Activated naive CD8-positive, alpha-beta T cell treated with anti-CD3 and anti-CD28 coated beads, Interleukin-2, amount 10 ng/mL, durations not matched to agents 7 days and 5 days (primary cell): ENCODE measurements at places on chromosomes 3 and 15. TPM values are rescaled to one million over a fixed set of nuclear protein-coding genes. Genes with fewer than 3 reads are reported as not detected.

GRCh38 chr15:56957812-56958406 is 39.5 kb downstream of the TCF12 start:
- DNase-seq, result no peak

DNA sequence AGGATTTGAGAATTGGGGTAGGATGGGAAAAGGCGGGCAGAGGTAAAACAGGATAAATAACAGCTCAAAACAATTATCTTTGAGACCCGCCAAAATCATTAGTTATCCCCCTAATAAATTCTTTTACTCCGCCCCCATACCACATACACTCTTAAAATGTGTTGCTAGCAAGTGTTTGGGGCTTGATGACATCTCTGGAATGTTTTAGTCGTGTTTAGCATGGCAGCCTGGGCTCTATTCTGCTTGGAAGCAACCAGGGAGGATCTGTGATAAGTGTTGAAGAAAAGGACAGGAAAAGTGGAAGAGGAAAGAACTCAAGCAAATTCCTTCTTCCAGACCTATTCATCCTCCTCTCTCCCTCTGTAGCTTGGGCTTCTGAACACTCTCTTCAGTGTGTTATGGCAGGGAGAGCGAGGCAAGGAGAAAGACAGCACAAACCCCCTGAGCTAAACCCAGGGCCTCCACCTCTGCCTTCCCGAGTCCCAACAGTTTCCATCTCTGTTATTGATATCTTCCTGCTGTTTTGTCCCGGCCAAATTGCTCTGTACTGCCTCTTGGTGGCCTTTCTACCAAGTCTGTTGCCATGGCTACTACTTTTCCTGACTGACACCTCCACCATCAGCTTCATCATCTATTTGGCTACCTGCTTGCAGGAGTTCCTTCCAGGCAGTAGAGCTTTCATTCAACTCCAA is 135.8 kb downstream of the RPL22L1 start:
- no peak for DNase-seq

SLC9A9 gene
- 9.9 TPM for total RNA-seq

FMN1 gene
- total RNA-seq, result 0.08 TPM

- no peak for DNase-seq
Measured at GRCh38 chr3:175192536-175192935, 333.4 kb downstream of the NAALADL2 start.

DNA sequence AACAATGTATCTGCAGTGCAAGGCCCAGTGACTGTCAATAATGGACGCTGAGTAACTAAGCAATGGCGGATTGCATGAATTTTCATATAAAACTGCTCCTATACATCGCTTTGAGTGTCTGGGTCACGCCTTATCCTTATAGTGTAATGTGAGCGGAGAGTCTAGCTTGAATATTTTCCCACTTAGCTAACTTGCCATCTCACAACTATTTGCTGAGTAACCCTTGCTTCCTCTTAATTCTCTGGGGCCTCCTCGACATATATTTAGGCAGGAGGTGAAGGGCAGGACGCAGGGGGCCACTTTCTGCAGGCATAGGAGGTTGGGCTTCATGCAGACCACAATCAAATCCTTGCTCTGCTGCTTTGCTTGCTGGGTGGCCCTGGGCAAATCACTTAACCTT is 24.0 kb downstream of the ST8SIA2 start:
- DNase-seq, result no peak

- DNase-seq, result no peak
Measured at GRCh38 chr15:55740359-55740878, 2.5 kb downstream of the PRTG start.

DNA sequence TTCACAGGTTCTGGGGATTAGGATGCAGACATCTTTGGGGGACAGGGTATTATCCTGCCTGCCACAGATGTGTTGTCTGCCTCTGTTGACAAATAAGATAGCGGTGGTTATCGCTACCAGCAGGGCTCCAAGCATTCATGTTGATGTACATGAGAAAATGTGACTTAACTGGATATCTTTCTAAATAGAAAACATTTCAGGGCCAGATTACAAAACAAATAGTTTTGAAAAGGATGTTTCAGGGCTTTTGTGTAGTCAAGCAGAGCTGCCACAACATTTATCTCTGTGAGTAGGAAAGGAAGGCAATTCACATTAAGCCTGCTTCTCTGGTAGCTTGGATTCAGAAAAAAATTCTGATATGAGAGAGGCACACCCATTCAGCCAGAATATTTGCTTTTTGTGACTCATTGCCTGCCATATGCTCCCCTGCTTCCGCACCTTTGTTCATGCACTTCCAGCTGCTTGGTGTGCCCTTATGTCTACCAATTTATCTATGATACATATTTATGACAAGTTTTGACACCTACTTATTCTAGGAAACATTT is 22.8 kb downstream of the PLS1 start:
- DNase-seq, result no peak

GOLGA8J gene
- total RNA-seq, result 0.80 TPM

DNA sequence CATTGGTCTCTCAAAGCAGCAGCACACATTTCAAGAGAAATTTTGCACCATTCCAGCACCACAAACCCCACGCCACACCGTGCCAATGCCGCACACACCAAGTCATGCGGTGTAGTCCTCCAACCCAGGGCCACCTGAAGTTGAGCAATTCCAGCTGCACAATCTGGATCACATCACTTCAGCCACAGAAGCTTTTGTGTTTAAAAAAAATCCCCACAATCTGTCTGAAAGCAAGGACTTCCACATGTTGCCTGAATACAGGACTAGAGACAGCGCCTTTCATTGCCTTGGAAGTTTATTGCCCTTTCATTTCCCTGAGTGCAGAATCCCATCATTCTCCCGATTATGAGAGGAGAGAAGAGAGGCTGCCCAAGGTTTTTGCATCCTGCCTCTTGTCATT is 175.6 kb upstream of the BCL6 start:
- no peak for DNase-seq

- no peak for DNase-seq
Measured at GRCh38 chr3:113741620-113742019, 4.4 kb downstream of the NAA50 start.

DNA sequence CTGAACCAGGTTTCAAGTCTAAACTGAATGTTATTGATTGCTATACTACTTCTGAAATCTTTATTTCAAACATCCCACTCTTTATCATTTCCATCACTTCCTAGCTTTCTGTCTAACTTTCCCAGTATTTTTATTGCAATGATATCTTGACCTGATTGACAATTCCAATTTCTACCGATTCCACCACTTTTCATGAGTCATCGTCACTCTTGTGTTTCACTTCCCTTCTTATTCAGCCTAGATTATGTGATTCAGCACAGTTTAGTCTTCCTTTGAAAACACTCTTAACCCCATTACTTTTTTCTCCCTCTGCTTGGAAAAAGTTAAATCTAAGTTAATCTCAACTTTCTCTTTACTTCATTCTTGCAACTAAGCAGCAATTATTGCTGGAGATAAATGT is 62.6 kb downstream of the SLC7A14 start:
- DNase-seq, result no peak

DNA sequence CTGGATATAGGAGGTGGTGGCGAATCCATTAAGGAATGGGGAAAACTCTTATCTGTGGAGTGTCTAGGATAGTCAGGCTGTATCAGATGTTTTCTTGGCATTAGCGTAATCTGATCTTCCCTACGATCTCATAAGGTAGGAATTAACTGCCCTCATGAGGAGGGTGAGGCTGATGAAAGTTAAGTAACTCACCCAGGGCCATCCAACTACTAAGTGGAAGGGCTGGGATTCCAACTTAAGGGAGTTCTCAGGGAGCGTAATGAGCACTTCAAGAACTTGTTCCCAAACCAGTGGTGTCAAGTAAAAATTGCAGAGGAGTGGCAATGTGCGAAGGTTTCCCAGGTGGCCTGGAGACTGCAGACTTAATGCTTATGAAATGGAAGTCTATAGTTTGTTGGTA is 55.9 kb upstream of the OSBPL11 start:
- no peak for DNase-seq

DNA sequence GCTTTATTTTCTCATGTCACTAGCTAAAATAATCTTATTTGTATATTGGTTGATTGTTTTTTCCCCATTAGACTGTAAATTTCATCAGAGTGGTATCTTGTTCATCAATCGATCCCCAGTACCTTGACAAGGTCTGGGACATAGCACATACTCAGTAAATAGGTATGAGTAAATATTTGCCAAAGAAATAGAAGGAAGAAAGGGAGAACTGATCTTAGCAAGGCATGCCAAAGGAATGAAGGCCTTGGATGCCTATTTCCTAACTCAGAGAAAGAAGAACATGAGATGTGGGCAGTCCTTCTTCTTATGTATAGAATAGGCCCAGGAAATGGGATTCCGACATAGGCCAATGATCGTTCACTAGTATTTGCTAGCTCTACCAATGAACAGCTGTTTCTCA is 54.7 kb downstream of the ISL2 start:
- no peak for DNase-seq

PRSS50 gene
- not detected for total RNA-seq

KY gene
- not detected for total RNA-seq

DNA sequence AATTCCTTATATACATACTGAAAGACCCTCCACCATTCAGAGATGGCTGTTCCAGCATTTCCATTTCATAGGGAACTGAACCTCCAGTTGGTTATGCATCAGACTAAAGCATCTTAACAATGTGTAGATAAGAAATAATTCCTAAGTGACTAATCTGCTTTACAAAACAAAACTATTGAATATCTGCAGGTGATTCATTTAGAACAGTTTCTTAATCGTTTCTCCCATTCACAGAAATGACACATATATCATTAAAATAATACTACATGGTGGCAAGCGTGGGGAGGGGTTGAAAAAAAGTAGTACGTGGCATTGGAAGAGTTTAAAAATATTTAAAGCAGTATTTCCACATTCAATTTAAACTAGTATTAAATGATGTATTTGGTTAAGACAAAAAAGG is 19.5 kb downstream of the COPS2 start:
- no peak for DNase-seq

DNA sequence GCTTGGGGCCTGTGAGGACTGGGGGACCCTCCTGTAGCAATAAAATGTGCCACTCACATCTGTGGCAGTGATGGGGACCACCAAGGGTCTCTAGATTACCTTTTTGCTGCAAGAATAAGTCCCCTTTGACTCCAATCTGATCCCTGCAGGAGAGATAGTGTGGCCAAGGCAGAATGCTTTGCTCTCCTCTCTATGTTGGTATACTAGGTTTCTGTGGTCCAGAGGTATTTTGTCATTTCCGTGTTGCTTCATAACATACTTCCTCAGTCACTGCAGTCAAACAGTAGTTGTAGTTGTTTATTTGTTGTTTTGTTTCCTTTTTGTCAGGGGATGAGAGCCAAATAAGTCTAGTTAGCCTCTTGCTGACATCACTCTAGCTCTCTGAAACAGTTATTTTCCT is 13.1 kb upstream of the NAALADL2 start:
- no peak for DNase-seq

DNA sequence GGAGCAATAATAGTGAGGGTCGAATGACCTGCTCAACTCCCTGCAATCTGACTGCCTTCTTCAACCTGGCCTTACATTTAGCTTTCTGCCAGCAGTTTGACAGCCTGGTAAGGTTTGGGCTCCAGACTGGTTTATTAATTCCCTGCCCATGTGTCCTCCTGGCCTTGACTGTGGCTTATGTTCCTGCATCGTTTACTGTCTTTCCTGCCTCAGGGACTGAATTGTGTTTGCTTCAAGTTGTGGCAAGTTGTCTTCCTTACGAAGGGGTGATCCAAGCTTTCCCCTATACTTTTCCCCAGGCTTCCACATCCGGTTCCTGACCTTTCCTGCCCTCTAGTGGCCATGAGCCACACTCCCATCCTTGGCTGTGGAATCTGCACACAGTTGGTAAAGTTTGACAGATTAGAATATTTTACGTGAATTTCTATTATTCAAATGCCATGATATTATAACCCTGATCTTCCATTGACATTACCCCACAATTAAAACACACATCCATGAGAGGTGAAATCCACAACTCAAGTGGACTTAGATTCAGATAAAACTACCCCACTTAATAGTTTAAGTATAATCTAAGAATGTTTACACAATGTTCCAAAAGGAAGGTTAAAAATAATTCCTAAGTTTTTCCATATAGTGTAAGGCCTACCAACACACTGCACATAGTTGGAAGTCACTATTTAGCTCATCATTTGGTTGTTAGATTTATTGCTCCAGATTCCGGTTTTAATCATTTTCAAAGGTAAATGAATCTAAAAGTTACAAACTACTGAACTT is 95.7 kb downstream of the NEDD4 start:
- DNase-seq, result no peak

EPHA3 gene
- not detected for total RNA-seq

DNA sequence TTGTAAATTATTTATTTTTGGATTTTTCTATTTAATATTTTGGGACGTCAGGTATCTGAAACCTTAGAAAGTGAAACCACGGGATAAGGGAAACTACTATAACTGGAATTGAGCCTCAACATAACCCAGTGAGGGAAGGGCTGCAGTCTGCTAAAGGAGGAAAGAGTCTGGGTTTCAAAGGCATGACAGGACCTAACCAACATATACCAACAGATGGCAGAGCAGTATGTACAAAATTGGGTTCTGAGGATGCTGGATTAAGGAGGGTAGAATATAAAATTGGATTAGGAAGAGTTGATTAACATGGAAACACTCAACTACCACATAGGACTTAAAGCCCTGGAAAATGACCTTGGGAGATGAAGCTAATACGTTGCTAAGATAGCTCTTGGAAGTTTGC is 603.5 kb downstream of the MECOM start:
- no peak for DNase-seq

ADAMTS7 gene
- 0.14 TPM for total RNA-seq

DNA sequence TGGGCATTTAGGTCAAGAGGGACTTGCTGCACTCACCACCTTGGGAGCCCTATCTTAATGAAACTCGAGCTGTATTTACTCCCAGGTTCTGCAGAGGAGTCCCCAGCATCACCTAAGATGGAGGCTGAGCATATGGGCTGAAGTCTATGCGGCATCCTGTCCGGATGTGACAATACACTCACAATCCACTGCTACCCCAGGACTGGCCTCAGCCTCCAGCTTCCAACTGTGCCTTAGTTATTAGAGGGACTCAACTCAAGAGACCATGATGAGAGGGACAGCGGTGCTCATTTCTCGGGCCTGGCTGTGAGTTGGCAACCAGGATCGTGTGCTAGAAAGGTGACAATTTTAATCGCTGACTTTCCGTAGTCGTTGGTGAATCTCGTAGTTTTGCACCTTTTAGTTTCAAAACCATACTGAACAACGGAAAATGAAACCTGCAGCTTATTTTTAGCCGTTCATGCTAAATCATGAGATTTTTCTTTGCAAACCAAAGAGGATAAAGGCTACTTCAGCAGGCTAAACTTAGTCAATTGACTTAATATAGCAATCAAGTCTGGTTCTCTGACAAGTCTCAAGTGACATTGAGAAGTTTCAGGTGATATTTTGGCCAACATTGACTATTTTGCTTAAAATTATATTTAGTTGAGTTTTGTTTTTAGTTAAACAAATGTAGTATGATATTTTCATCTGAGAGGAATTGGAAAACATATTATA is 11.1 kb downstream of the ZBTB38 start:
- no peak for DNase-seq

- no peak for DNase-seq
Measured at GRCh38 chr15:95839367-95839782, 491.1 kb upstream of the NR2F2 start.

TM4SF4 gene
- total RNA-seq, result not detected

DNA sequence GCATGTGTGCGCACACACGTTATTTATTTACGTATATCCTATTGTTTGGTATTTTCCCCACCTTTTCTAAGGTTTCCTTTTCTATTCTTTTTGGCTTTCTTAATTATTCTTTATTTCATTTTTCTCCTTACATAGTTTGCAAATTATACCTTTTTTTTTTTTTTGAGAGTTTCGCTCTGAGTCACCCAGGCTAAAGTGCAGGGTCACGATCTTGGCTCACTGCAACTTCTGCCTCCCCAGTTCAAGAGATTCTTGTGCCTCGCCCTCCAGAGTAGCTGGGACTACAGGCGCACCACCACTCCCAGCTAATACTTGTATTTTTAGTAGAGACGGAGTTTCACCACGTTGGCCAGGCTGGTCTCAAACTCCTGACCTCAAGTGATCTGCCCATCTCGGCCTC is 20.0 kb upstream of the CILP start:
- no peak for DNase-seq
